GM23338 (cell line): ENCODE measurements at places on chromosomes 6 and 20.

DNA sequence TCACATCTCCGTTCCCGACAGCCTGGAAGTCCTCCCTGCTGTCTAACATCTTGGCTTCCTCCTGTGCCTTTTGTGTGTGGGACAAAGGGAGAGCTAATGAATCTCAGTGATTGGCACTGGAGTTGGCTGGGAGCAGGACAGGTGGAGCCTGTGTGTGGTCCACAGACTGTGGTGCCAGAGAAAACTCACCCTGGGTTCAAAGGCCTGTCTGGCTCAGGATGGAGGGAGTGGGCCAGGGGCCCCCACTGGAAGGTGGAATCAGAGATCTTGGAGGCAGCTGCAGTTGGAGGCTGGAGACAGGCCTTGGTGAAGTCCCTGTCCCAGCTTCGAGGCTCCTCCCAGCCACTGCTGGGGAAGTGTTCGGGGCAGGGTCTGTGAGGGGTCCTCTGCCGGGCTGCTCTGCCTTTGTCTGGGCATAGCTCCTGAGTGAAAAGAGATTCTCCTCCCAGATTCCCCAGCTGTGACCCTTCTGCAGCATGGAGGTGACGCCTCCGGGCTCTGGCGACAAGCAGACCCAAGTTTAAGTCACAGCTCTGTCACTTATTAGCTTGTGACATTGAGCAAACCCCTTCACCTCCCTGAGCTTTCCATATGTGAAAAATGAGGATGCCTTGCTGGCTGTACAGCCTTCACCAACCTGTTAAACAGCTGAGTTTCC lies 13.9 kb upstream of the ITPR3 start:
- DNase-seq, result no peak

DNA sequence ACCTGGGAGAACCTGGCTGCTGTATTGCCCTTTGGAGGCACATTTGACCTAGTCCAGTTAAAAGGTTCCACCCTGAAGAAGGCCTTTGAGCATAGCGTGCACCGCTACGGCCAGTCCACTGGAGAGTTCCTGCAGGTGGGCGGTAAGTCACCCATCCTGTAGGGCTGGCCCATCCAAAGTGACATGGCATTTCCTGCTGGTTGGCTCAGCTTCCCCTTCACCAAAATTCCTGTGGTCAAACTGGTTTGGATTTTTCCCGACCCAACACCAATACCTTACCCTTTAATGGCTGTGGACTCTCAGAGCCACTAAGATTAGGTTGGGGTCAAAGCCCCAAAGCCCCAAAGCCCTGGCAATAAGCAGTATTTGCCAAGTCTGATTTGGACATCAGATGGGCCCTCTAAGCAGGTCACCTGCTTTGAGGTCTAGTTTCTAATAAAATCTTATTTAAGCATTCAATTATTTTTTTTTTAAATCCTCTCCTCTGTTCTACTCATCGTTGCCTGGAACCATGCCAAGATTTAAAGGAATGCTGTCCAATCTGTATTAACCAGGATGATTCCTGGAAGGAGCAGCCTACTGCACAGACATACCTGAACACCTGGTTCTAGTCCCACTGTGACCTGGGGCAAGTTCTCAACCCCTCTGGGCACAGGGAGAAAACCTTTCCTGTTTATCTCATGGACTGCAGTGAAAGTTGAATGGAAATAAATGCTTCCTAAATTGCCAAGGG lies 40.8 kb downstream of the NT5E start:
- no peak for DNase-seq

GRCh38 chr6:140907235-140907634 lies 1225.5 kb upstream of the GJE1 start:
- no peak for DNase-seq

GRCh38 chr20:20215976-20216727 lies 151.8 kb upstream of the INSM1 start:
- DNase-seq, result no peak

DNA sequence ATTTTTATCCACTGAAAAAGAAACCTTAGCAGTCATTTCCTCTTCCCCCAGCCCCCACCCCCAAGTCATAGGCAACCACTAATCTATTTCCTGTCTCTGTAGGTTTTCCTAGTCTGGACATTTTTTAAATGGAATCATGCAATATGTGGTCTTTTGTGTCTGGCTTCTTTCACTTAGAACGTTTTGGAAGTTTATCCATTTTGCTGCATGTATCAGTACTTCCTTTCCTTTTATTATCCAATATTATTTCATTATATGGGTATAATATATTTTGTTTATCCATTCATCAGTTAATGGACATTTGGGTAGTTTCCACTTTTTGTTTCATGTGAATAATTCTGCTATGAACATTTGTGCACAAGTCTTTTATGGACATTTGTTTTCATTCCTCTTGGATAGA lies 99.3 kb upstream of the BMP5 start:
- no peak for DNase-seq

GRCh38 chr6:22057962-22058361 lies 238.9 kb downstream of the PRL start:
- DNase-seq, result no peak

DNA sequence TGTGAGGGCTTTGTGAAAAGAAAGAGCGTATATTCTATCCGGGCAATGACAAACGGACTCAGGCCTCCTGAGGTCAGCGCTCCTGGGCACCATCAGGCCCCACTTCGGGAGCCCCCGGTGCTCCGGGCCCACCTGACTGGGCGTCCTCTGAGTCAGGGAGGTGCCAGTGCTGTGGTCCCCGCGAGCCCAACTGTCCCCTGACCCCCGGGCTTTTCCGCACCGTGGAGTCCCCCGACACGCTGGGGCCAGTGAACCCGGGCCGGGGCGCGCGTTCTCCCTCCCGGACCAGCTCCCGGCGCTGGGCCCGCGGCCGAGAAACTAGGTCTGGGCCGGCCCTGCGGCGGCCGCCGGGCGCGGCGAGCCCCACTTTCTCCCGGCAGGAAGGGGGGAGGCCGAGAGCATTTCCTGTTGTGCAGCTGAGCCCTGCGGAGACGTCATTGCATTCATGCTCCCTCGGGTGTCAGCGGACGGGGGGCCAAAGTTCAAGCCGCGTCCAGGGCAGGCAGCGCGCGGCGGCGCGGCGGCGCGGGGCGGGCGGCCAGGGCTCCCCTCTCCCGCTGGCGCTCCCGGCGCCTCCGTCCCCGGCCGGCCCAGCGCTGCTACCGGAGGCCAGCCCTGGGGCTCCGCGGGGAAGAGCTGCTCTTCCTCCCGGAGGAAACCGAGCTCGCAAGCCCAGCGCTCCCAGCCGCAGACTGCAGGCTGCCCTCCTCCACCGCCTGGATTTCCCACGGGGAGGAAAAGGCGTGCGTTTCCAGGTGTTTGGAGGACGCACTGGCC lies 18.3 kb downstream of the HIVEP2 start:
- peak; percentile 81 for DNase-seq

- DNase-seq, result no peak
Observed at GRCh38 chr6:90465686-90466085, 121.2 kb downstream of the MAP3K7 start.

DNA sequence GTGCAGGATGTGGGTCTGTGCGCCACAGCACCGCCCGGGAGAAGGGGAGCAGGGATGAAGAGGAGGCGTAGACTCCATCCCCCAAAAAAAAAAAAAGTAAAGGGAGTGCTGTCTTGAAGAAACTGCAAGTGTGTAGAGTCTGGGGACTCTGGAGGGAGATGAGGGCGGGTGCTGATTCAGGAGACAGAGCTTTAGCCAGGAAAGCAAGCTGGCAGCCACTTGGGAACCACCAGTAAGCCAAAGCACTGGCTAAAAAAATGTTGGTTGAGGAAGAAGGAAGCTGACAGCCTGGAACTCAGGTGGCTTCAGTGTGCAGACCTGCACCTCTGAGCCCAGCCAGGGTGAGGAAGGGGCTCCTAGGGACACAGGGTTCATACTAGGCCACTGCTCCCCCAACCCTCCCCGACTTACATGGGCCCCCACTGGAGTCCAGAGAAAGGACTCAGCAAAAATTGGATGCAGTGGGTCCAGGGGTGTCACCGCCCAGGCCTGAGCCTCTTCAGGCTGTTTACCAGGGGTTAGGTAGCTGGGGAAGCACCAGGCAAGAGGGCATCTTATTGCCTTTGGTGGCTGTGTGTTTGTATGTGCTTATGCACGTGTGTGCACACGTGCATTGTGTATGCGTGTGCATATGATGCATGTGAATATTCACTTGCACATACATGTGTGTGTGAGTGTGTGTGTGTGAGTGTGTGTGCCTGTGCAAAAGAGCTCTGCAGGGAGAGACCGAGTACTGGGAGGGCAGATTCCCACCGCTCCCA lies 153.5 kb upstream of the MLN start:
- no peak for DNase-seq

DNA sequence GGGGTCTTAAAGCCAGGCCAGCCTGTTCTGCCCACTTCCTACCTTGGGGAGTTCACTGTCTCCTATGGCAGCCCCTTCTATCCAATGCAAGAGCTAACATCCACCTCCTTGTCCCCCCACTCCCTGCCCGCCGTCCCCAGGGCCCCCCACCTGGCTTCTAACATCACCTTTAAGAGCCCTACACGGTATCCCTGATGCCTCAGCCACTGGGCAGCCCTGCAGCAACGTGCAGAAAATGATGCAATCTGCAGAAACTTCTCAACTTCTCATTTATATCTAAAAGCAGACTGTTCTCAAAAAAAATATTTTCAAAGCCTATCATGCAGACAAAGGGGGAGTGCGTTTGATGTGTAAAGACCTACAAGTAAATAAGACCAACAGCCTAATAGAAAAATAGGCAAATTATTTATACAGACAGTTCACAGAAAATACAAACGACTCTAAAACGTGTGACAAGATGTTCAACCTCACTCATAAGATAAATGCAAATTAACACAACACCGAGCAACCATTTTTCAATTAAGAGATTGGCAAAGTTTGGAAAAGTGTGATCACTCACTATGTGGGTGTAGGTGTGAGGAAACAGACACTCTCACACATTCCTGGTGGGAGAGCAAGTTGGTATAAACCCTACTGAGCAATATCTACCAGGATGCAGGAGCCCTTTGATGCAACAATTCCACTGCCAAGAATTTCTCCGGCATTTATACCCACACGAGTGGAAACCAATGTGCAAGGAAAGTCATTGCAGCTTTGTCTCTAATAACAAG lies 15.1 kb upstream of the HCK start:
- no peak for DNase-seq

DNA sequence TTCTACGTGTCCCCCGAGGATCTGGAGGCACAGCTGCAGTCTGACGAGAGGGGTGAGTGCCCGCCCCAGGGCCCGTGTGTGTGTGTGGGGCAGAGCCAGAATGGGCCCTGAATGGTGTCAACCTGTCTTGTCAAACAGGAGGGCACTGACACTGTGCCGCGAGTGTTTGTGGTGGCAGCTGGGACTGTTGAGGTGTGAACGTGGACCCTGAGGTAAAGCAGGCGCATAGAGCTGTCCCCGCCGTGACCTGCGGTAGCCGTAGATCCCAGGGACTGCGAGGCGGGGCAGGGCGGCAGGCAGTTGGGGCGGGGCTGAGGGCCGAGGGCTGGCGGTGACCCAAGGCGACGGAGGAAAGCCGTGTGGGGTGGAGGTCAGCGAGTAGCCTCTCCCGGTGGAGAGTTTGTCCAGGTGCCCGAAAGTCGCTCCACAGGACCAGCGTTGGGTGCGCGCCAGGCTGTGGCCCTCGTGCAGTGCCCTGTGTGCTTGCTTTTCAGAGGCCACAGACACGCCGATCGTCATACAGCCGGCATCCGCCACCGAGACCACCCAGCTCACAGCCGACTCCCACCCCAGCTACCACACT lies 25.2 kb downstream of the UCKL1 start:
- no peak for DNase-seq

DNA sequence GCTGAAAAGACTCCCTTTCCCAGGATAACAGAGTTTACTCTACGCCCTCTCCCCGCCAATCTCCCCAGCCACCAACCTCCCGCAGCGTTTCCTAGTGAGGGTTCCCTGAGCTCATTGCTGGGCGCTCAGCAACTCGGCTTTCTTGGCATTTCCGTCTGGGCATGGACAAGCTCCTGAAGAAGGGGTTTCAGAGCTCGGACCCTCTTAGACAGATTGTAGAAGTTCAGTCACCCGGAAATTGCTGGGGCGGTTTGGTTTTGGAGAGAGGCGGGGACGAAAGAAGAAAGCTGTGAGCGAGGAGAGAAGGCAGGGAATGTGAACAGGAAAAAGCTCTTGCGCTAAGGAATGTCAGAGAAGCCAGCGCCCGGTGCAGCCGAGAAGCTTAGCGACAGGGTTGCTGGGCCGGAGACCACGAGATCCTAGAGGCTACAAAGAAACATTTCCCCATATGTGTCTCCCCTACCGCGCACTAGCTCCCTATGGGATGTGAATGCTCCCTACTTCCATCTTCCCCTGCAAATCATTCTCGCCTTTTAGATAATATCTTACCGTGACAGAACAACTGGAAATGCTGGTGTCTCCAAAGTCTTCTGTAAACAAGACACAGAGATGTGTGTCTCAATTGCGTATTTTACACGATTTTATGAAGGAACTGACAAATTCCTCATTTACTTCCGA lies 15.8 kb downstream of the POM121L2 start:
- peak; percentile 90 for DNase-seq

DNA sequence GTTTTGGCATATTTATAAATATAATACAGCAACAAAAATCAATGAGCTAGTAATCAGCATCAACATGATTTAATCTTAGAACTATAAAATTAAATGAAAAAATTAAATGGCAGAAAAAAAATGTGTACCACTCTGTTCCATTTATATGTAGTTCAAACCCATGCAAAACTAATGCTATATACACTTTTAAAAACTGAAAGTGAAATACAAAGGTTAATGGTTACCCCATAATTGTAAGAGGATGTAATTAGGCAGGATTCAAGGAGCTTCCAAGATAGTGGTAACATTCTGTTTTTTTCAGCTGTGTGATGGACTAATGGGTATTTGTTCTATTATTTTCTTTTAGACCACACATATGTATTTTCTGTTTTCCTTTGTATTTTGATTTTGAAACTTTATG lies 492.1 kb downstream of the UTRN start:
- DNase-seq, result no peak

- DNase-seq, result no peak
Observed at GRCh38 chr6:68071740-68072139, 563.3 kb upstream of the ADGRB3 start.

DNA sequence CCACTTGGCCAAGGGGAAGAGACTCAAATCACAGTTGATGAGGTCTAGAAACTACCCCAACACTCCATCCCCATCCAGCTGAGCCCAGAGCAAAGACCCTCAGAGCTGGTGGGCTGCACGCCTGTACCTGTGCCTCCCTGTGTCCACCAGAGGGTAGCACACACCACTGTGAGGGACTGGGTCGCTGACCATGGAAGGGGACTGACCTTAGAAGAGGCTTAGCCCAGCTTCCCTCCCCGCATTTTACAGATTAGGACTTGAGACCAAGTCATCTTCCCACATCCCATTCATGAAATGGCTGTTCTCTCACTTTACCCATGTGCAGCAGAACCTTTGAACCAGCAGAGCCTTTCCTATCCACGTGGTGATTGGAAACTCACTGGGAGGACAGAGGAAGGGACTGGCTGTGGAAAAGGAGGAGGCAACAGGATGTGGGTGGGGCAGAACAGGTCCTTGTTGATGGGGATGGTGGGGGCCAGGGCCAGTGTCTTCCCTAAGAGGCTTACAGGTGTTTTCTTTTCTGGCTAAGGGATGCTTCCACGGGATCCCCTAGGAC lies 44.3 kb downstream of the CPXM1 start:
- peak; percentile 86 for DNase-seq

- DNase-seq, result peak; percentile 7
Observed at GRCh38 chr6:67544851-67545452, 1090.1 kb upstream of the ADGRB3 start.
